ENCODE measurements at places on chromosomes 6 and 20.

- no peak for DNase-seq
Observed at GRCh38 chr20:37198932-37199660, 19.7 kb upstream of the MROH8 start.

DNA sequence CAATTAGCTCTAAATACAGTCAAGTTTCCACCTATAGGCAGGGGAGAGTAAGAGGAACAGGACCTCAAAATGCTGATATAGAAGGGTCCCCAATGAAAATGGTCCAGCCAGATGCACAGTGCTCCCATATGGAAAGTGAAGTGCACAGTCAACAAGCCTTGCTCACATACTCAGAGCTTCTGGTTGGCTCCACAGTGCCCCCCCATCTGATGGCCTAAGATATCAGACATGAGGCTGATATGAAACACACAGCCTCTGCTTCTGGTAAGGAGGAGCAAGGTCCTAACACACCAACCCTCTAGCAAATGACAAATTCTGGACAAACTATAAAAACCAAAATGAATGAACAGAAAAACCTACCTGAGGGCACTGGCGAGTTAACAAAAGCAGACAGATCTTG, 111.4 kb upstream of the EMILIN3 start:
- DNase-seq = no peak

- DNase-seq = no peak
Observed at GRCh38 chr6:41427642-41428335, 92.4 kb downstream of the NCR2 start.

GRCh38 chr6:30542404-30542725, 13.9 kb downstream of the GNL1 start:
- DNase-seq = no peak

- DNase-seq = peak; percentile 46
Observed at GRCh38 chr6:7107578-7108195, at the start of gene RREB1. Gene RREB1 (plus strand): TSS chr6:7107961. CDS start chr6:7181912, 73,951 bp downstream.

DNA sequence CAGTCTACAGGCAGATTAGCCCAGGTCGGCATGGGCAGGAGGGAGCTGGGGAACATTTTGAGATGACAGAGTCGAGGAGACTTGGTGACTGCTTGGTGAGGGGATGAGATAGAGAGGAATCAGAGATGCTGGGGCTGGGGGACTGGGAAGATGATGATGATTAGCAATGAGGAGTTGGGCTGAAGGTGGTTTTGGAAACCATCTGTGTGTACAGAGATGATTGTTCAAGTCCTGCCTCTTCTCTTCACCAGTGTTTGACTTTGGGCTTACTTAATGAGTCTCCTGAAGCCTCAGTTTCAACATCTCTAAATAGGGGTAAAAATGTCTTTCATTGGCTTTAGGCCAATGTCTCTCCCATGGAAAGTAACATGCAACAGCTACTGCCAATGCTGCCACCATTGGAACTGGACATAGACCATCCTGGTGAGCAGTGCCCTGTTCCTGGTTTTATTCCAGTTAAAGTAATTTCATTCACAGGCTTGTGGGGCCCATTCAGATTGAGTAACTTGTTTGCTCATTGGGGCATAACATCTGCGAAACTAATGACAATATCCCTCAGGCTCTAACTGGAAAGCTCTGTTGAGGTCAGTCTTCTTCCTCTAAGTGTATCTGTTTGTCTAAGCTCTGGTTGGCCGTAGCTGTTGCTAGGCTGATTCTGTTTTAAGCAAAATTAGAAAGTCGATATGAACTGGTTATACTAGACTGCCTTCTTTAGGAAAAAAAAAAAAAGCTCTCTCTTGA, 99.1 kb downstream of the ARMC2 start:
- DNase-seq = peak; percentile 25

DNA sequence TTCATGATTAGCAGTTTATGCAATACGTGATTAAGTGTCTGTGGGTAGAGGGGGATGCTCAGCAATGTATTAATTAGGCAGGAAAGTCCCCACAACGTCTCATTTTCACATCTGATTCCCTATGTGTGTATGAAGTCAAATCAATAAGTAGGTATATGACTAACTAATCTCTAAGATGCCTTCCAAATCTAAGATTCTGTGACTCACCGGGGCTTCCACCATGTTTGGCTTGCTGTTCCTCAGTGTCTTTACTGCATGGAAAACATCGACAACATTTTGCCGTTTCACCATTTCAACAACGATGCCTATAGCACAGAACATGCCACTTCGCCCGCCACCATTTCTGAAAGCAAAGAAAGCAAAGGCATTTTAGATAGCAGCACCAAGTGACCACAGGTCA, 72.0 kb upstream of the THEMIS start:
- DNase-seq = no peak

DNA sequence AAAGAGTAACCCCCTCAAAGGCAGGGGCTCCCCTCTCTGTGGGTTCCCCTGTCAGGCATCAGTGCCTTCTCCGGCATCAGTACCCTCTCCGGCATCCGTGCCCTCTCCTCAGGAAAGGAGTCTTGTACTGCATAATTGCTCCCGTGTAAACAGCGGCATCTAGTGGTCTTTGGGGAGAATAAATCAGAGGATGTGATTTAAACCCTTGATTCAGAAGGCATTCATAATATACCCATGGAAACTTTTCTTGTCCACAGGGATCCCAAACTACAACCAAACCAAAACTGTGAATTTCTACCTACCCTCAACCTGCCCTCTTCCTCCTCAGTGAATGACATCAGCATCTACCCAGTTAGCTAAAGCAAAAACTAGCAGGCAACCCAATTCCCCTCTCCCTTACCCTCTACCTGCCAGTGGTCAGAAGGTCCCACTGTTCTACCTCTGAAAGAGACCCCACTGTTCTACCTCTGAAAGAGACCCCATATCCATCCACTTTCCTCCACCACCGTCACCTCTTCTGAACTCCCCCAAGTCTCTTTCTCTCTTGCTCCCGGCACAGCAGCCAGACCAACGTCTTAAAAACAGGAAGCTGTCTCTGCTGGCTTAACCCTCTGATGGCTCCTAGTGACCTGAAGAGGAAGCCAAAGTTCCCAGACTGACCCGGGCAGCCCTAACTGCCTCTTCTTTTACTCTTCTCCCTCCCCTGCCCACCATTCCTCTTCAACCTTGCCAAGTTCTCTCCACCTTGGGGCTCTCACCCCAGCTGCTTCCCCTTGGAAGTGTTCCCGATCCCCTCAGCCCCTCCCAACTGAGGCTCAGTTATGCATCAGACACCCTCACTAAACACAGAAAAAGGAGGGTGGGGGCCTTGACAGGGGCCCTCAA, 27.2 kb downstream of the UBE2V1 start:
- peak; percentile 84 for DNase-seq

DNA sequence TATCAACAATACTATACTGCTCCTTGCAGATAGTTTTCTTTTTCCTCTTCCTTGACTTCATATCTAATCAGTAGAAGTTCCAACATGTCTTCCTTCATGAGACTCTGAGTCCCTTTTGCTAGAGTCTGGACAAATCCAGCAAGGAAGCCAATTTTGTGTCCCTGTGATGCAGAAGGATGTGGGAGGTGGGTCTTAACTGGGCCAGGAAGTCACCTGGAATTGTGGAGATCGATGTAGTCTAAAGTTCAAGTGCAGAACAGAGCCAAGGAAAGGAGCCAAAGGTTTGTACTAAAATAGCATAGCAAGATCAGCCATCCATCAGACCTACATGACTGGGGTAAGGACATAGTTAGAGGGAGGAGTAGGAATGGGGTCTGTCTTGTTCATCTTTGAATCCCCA, 37.6 kb downstream of the SPTLC3 start:
- DNase-seq = no peak

DNA sequence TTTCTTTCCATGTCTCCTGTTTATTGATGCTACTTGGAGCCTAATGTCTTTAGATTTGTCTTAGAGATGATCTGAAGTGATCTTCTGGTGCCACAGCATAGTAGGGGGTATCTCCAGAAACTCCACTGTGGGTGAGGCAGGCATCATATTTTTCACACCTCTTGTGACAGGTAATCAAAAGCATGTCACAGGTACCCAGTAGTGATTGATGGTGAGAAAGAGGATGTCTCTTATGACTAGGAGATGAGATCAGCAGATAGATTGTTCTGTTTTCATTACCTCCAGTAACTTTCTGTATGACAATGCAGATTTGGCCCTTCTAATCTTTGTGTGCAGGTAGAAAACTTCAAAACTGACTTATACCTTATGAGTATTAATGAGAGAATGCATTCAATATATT, 13.5 kb downstream of the NCOA7 start:
- no peak for DNase-seq

DNA sequence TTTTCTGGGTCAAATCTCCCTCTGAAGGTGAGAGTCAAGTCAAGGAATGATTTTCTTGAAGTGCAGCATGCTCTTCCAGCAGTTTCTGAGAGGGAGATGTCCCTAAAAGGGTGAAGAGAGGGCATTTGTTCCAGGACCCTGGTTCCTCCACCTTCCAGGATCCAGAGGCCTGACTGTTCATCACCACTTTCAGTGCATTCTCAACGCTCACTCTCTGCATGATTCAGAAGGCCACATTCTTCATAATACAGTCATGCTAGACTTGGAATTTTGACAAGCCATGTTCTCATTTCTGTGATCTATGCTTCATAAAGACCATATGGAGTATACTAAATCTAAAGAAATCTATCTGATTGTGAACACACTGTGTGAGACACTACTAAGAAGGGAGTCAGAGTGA, 85.1 kb downstream of the PDE7B start:
- DNase-seq = no peak

- no peak for DNase-seq
Observed at GRCh38 chr20:60570481-60571277, 612.5 kb downstream of the CDH26 start.

- no peak for DNase-seq
Observed at GRCh38 chr6:22828179-22829062, 259.1 kb downstream of the HDGFL1 start.

DNA sequence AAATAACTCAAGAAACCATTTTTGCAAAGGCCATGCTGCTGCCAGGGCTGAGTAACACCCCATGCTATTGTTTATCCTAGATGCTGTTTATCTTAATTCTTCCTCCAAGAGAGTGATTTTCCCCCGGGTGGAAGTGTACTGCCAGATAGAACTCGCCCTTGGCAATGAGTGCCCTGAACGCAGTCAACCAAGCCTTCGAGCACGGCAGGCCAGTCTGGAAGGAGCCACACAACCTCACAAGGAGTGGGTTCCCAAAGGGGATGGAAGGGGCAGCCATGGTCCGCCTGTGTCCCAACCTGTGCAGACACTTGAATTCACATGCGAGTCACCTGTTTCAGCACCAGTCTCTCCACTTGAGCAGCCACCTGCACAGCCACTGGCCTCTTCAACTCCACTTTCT, 31.9 kb downstream of the PNPLA1 start:
- no peak for DNase-seq

DNA sequence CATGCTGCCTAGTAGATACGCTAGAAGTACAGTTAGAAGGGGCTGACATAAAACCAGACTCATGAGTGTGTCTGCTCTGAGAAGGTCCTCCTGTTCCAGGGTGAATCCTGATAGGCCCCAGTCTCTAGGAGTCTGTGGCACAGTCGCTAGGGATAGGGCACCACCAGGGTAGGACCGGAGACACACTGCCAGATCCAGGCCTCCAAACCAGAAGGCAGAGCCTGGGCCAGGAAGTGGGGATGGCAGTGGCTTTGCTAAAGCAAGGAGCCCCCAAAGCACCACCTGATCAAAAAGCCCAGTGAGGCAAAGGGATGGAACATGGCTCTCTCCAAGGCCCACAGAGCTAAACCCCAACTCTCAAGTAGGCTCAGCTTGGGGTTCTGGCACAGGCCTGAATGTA, 21.6 kb downstream of the MDGA1 start:
- DNase-seq = no peak

- DNase-seq = no peak
Observed at GRCh38 chr6:7728855-7729590, 3.1 kb downstream of the BMP6 start.

- no peak for DNase-seq
Observed at GRCh38 chr6:72972579-72972978, 252.7 kb downstream of the KHDC1L start.

DNA sequence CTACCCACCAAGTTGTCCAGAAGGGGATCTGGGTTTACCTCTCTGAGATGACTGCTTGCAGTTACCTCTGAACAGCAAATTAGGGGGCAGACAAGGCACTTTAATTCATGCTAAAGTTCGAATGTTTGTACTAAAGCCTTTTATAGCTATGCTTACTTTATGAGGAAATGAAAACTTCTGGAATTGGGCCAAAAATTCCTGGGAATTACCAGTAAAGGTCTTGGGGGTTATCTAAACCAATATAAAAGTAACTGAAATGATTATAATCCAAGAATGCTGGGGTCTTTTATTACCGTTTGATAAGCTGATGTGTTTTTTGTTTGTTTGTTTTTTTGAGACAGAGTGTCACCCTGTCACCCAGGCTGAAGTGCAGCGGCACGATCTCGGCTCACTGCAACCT, 7.9 kb upstream of the LZTS3 start:
- DNase-seq = no peak

DNA sequence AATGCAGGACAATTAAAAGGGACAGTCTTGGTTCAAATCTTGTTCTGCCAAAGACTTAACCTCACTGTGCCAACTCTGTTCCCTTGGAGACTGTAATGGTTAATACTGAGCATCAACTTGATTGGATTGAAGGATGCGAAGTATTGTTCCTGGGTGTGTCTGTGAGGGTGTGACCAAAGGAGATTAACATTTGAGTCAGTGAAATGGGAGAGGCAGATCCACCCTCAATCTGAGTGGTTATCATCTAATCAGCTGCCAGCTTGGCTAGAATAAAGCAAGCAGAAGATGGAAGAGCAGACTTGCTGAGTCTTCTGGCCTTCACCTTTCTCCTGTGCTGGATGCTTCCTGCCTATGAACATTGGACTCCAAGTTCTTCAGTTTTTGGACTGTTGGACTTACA, 474.4 kb downstream of the CD83 start:
- DNase-seq = no peak

DNA sequence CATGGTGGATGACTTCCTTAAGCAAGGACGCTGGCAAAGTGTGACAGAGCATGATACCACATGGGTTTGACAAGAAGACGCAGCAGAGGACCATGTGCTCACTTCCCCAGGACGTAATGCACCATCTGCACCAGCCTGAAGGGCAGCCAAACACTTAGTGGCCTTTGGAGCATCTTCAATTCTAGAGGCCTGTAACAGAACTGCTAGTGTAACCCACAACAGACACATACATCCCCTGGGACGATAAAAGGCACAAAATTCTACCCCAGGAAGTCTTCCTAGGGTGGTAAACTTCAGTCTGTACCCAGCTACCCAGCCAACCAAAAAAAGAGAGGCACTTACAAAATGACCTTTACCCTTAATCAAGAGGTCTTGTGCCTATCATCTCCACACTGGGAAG, 9.2 kb upstream of the CPNE1 start:
- DNase-seq = peak; percentile 79

DNA sequence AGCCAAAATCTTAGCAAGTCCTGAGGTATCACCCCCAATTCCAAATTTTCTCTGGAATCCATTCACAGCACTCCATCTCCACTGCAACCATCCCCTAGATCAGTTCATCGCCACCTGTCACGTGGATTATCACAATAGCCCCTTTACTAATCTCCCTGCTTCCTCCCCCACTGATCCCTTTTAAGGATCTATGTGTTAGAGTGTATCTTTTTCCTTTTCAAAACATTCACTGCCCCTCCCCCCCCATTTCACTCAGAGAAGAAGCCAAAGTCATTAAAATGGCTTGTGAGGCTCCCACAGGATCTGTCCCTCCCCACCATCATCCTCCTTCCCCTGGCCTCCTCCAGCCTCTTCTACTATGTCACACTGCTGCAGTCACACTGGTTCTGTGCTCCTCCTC, 18.4 kb upstream of the SPAG4 start:
- no peak for DNase-seq
